Activated T-cell treated with anti-CD3 and anti-CD28 coated beads for 48 hours (primary cell): ENCODE measurements at places on chromosomes 12 and 14.

- DNase-seq = no peak
Measured at GRCh38 chr14:64812412-64812811, 67.3 kb downstream of the SPTB start.

- no peak for DNase-seq
Measured at GRCh38 chr12:26647088-26647487, 185.9 kb downstream of the ITPR2 start.

GRCh38 chr12:89437231-89437630, 84.9 kb upstream of the DUSP6 start:
- no peak for DNase-seq

GRCh38 chr12:27998658-27999057, 26.1 kb upstream of the PTHLH start:
- DNase-seq = no peak

DNA sequence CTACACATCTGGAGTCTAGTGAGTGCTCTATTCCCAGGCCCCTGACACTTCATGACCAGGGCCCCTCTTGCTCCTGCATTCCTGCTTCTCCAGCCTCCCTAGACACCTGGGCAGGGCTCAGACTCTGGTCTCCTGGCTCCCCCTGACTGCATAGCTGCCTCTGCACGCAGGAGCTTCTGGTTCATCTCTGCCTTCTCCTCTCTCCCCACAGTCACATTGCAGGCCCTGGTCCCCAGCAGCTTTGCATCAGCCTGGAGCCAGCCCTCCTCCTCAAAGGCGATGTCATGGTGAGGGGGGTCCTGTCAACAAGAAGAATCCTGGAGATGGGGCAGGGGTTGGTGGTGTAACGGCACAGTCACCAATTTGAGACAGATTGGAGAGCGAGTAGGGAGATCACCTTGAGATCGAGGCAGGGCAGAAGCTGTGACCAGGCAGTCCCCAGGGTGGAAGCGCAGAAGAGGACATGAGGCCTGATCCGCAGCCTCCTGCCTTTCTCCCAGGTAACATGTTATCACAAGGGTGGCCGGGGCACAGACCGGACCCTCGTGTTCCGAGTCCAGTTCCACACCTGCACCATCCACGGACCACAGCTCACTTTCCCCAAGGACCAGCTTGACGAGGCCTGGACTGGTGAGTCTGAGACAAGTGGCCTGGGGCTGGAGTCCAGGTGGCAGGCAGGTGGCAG, 8.1 kb downstream of the TNS2 start:
- no peak for DNase-seq

GRCh38 chr12:124592481-124593160, 25.2 kb upstream of the NCOR2 start:
- no peak for DNase-seq

DNA sequence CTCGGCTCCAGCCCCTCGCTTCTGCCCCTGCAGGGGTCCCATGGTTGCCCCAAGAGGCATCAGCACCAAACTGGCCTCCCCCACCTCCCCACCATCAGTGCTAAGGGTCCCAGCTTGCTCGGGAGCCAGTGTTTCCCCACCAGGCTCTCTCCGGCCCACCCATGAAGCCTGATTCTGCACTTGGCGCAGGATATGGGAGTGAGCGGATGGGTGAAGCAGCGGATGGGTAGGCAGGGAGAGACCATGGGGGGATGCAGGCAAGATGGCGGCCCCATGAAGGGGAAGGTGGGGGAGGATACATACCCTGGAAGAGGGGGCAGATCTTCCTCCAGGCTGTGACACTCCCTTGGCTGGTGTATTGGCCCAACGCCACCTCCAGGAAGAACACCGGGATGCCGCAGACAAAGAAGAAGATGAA, 9.7 kb downstream of the SLC6A12 start:
- DNase-seq = no peak

DNA sequence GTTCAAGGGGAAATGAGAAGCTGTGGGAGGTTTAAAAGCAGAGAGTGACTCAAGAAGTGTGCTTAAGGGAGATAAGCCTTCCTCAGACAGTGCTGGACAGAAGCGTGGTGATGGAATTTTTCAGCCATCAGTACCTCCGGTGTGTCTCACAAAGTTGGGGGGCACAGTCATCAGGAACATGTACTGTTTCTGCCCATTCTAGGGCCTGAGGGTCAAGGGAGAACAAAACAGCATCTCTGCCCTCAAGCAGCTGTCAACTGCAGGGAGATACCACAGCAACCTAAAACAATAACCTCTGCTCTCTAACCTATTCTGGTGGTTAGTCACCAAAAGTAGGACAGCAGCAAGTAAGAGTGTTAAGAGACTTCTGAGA, 2.0 kb upstream of the STON2 start:
- DNase-seq = no peak

DNA sequence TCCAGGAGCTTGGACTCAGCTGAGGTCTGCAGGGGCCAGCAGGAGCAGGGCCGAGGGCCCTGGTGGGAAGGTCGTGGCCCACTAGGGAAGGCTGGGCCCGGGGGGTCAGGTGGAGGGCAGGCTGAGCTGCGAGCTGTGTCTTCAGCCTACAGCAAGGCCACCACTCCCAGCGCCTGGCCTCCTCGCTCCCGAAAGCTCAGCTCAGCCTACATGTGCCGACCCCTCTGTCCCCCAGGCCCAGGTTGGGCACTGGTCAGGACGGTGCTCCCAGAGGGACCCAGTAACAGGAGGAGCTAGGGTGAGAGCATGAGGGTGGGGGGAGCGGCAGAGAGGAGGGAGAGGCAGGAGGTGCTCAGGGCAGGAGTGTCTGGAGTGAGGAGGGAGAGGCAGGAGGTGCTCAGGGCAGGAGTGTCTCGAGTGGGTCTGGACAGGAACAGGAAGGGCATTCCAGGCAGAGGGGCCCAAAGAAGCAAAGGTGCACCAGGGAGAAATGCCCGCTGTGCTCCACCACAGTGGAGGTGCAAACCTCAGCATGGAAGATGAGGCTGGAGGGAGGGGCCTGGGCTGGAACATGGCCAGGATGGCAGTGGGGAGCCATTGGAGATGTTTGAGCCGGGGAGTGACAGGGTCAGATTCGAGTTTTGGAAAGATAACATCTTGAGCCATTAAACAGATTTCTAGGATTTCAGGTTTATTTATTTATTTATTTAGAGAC, 29.1 kb upstream of the GPR132 start:
- DNase-seq = no peak

- no peak for DNase-seq
Measured at GRCh38 chr14:100748403-100748802, 21.7 kb downstream of the DLK1 start.

DNA sequence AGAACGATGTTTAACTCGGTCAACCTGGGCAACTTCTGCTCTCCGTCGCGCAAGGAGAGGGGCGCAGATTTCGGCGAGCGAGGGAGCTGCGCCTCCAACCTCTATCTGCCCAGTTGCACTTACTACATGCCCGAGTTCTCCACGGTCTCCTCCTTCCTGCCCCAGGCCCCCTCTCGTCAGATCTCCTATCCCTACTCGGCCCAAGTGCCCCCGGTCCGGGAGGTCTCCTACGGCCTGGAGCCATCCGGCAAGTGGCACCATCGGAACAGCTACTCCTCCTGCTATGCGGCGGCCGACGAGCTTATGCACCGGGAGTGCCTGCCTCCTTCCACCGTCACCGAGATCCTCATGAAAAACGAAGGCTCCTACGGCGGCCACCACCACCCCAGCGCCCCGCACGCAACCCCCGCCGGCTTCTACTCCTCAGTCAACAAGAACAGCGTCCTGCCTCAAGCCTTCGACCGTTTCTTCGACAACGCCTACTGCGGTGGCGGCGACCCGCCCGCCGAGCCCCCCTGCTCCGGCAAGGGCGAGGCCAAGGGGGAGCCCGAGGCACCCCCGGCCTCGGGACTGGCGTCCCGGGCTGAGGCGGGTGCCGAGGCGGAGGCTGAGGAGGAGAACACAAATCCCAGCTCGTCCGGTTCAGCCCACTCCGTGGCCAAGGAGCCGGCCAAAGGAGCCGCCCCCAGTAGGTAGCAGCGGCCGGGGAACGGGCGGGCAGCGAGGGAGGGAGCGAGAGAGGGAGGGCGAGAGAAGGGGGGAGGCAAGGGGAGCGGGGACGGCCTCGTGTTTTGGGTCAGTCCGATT, 513 bp downstream of the HOXC11 start:
- no peak for DNase-seq

- DNase-seq = no peak
Measured at GRCh38 chr14:36212577-36212976, 36.1 kb upstream of the PTCSC3 start.

GRCh38 chr14:30085943-30086342, 158.3 kb upstream of the PRKD1 start:
- no peak for DNase-seq
